Neuronal stem cell (in vitro differentiated cells): ENCODE measurements at places on chromosomes 11 and 22.
A peak's percentile ranks its signal among the peaks of the same experiment; 100 is the strongest.

- no peak for DNase-seq
These were observed 259.0 kb downstream of the MN1 start for GRCh38 chr22:27542602-27543001.

GRCh38 chr11:68312117-68312779, at the start of gene LRP5:
TSS of gene LRP5 (plus strand) at chr11:68312591. CDS start at chr11:68312715, 124 bp downstream.
- DNase-seq: no peak

GRCh38 chr11:118914987-118915386, 10.7 kb downstream of the BCL9L start:
- DNase-seq: no peak

DNA sequence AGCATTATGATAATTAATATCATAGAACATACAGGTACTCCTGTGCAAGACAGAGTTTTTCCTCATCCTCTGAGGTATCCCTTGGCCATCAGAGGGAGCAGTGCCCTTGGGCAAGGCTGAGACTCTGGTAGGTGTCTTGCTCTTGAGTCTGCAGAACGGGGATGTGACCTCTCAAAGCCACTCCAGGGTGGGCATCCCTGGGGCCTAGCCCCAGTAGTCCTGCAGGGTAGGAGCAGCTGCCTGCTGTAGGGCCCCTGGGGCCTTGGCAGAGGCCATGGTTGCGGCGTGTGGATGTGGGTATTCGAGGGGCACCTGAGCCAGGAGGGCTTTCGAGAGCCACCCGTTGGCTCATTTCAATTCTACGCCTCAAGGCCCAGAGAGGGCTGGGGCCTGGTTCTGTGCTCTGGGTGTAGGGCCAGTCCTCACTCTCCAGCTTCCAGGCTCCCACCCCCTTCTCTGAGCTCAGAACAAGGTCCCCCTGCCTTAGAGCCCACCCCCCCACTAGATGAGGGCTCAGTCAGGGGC, 7.7 kb upstream of the OMP start:
- no peak for DNase-seq

GRCh38 chr22:26673486-26673885, 16.1 kb downstream of the MIAT start:
- no peak for DNase-seq

DNA sequence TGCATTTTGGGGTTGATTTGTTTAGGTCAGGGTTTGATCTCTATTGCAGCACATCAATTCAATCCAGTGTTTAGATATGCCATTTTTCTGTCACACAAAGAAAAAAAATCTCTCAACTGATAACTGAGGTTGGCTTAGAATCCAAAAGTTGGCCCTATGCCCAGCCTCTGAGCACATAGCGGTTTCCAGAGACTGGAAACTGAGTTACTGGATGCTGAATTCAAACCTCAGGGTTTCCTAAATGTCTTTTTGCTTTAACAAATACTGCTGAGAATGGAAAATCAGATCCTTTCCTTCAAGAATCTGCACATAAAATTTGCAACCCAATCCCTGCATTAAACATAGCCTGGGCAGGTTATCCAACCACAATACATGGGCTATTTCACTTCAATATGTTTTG, 4.0 kb downstream of the P4HA3 start:
- no peak for DNase-seq

- DNase-seq: no peak
These were observed 711.6 kb upstream of the ANO5 start for GRCh38 chr11:21481255-21481654.

DNA sequence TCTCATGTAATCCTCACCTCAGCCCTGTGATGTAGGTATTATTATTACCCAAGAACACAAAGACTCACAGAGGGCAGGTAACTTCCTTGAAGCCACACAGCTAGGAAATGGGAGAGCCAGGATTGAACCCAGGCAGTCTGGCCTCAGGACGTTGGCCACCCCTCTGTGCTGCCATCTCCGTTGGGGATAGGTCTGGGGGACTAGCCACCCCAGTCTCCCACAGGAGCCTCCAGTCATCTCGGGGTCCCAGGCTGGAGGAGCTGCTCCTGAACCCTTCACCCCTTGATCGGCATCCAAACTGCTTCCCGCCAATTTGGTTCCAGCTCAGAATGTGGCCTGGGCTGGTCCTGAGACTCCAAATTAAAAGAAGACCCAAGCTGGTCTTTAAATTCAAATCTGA, 10.4 kb upstream of the TCF20 start:
- no peak for DNase-seq

DNA sequence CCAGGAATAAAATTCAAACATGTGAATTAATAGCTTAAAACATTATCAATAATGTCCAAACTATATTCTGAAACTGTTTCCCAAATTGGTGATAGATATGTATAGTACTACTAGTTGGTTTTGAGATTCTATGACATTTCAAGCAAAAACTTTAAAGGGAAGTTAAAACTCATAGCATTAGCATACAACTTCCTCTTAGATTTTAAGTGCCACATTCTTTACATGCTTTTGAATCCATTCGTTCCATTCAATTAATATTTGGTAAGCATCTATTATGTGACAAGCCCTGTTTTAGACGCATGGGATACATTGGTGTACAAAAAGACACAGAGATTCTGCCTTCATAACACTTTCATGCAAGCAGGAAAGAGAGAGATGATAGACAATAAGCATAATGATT, 8.9 kb downstream of the PATL1 start:
- no peak for DNase-seq

DNA sequence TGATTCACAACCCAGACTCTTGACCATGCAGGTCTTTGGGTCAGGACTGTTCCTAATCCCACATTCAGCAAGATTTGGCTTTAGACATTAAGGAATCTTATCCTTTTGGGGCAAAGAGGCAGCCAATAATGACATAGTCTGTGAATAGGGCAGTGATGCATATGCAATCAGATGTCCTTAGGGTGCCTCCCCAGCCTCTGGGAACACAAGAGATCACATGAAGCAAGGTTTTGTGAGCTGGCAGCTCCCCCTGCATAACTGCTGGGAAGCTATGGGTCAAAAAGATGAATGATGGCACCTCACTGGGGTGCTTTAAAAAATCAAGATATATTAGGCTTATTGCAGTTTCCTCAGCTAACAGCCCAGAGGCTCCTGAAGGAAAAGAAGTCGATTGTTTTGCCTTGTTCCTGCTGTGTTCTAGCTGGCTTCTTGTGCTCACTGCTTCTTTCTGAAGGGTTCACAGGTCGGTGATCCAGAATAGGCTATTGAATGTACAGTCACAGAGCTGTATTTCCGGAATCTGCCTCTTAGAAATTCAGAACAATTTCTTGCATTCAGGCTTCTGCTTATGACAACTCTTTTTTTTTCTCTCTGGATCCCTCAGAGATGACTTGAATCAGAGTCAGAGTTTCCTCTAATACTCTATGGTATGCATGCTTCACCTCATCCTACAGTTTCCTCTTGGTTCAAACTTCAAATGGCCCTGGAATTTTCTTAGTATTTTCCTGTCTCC, 31.7 kb downstream of the INSC start:
- no peak for DNase-seq

DNA sequence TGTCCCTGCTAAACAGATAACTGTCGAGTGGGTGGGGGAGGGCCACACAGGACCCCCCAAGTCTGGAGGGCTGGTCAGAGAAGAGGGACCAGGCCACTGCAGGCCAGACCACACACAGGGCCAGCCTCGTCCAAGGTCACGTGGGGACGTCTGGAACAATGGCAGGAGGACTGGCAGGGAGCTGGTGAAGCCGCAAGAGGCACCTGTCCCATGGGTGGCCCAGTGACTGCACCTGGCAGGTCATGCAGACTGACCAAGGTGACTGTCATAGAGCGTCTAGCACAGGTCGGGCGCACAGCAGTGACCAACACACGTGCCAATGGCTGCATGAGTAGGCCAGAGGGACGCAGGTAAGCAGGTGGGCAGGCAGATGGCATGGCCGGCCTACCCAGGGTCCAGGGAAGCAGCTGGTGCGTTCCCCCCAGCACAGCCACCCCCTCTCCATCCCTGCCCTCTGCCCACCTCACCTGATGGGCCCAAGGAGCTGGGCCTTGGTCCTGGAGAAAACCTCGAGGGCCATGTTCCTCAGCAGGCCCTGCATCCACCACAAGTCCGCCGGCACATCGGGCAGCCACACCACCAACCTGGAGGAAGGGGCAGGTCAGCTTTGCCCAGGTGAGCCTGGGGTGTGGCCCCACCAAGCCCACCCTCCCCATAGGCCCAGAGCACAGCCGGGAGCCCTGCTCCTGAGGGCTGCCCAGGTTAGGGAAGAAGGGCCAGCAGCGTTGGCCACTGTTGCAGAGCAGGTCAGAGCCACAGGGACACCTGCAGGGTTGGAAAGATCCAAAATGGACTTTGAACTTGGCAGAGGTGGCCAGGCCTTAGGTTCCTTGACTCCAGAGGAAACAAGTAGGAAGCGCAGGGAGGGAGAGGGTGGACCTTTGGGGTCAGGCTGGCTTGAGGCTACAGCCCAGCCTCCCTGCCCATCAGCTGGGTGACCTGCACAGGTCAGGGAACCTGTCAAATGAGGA, 10.4 kb downstream of the PNPLA5 start:
- no peak for DNase-seq

GRCh38 chr11:44139565-44140330, 44.3 kb downstream of the EXT2 start:
- DNase-seq: no peak

GRCh38 chr11:62546244-62546928, at the start of gene AHNAK:
TSS of gene AHNAK (minus strand) at chr11:62546806. CDS start at chr11:62536098, 10,708 bp downstream.
- DNase-seq: peak; percentile 61

DNA sequence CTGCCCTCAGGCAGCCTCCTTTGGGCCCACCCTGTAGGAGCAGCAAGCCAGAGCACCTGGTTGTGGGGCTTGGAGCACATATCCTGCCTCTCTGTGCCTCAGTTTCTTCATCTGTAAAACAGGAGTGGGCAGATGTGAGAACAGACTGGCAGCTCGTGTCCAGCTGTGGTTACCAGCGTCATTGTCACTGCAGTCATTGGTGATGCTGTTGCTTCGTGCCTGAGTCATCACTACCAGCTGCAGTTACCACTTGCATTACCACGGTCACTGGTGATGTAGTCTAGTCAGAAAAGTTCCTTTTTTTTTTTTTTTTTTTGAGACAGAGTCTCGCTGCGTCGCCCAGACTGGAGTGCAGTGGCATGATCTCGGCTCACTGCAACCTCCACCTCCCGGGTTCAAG, 20.4 kb downstream of the RSPH14 start:
- no peak for DNase-seq

GRCh38 chr11:74459584-74459983, 7.8 kb downstream of the KCNE3 start:
- DNase-seq: no peak

DNA sequence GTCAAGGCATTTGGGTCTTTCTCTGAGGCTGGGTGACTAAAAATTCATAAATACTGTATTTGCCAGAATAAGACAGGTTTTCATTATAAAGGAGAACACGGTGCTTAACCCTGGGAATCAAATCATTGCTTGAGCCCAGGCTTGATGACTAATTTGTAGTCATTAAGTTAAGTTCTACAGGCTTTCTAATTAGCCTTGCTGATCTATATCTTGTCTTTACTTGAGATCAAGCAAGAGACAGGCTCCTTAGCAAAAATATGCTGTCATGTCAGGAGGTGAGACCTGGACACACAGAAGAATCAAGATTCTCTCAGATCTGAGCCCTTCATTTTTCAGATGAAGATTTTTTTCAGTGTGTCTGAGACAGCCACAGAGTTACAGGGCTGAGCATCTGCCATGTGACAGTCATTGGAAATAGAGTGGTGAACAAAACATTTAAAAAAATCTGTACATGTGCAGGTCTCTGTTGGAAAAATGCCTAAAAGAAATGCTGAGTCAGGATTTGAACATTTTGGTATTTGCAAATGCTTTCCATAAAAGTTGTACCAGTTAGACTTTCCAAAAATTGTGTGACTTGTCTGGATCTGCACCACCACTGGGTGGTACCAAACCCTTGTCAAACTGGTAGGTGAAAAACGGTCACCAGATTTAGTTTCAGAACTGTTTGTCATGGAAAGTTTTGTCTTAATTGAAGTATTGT, 14.6 kb downstream of the ACAT1 start:
- DNase-seq: no peak

DNA sequence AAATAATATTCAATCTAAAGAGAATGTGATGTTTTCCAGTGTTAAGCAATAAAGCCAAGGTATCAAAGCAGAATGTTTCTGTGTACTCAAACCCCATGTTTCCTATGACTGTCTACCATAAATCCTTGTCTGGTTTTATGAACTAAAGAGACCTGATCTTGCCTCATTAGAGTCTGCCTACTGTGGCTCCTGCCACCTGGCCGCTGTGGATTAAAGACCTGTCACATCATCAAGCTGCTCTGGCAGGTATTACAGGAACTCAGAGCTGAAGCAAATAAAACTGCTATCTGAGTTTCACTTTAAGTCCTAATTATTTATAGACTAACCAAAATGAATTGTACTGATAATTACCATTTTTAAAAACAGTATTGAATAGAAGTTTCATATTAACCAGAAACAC, 207.8 kb upstream of the CCDC90B start:
- DNase-seq: no peak
